Fibroblast of villous mesenchyme (primary cell): ENCODE measurements at places on chromosomes 5 and 9. TPM values are rescaled to one million over a fixed set of nuclear protein-coding genes. Genes with fewer than 3 reads are reported as not detected.

DNA sequence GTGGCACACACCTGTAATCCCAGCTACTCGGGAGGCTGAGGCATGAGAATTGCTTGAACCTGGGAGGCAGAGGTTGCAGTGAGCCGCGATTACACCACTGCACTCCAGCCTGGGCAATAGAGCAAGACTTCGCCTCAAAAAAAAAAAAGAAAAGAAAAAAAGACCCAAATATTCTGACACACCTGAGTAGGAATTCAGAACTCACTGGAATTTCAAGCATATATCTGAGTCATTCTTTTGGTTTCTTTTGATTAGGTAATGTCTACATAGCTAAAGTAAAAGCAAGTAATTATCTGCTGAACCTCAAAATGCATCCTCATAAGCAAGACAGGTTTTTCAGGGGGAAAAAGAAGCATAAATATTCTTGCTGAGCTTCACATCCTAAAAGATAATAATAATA is 35.9 kb downstream of the ANKRD31 start:
- DNase-seq: no peak

DNA sequence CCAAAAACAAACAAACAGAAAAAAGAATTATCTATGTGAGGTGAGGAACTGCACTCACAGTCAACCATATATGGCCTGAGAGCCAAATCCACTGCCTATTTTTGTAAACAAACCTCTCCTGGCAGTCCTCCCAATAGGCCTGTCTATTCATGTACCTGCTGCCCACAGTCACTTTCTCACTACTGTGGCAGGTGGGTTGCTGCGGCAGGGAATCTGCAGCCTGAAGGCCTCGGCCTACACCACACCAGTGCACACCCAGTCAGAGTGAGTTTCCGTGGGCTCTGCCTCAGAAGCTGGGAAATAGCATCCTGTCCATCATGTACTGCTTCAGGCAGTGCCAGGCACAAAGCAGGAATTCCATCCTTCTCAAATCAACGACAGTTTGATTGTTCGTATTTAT is 82.3 kb downstream of the SPTLC1 start:
- DNase-seq: no peak

DNA sequence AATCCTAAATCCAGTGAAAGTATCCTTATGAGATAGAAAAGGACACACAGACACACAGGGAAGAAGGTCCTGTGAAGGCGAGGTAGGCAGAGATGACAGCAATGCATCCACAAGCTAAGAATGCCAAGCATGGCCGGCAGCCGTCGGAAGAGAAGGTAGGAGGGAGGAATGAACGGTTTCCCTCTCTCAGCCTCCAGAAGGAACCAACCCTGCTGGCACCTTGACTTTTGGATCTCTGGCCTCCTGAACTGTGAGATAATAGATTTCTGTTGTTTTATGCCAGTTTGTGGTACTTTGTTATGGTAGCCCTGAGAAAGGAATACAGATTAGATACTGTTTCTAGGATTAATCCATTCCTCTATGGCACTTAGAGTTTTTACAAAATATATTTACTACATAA is 76.1 kb upstream of the PANK3 start:
- no peak for DNase-seq

Gene PCDHGC5
- 2.6 TPM in 2 replicates for total RNA-seq

Gene ACER2
- total RNA-seq: 0.64 and 4.7 TPM in 2 replicates

Gene GFI1B
- total RNA-seq: under 0.01 and 0.32 TPM in 2 replicates
